ENCODE measurements at places on chromosomes 2 and 18.

DNA sequence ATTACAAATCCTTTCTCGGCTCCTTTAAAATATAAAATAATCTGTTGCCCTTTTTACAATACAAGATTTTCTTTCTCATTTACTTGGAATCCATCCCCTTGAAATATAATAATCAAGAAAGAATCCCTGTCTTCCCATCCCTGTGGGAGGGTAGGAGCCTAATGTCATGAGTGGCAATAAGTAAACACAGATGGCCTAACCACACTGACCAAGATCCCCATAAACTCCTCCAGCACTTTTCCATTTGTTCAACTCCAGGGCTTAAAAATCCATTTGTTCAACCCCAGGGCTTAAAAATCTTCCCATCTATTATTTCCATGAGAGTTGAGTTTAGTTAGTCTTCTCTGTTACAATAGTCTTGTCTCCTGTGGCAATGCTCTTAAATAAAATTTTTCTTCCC lies 297.6 kb downstream of the CDH7 start:
- DNase-seq: no peak

DNA sequence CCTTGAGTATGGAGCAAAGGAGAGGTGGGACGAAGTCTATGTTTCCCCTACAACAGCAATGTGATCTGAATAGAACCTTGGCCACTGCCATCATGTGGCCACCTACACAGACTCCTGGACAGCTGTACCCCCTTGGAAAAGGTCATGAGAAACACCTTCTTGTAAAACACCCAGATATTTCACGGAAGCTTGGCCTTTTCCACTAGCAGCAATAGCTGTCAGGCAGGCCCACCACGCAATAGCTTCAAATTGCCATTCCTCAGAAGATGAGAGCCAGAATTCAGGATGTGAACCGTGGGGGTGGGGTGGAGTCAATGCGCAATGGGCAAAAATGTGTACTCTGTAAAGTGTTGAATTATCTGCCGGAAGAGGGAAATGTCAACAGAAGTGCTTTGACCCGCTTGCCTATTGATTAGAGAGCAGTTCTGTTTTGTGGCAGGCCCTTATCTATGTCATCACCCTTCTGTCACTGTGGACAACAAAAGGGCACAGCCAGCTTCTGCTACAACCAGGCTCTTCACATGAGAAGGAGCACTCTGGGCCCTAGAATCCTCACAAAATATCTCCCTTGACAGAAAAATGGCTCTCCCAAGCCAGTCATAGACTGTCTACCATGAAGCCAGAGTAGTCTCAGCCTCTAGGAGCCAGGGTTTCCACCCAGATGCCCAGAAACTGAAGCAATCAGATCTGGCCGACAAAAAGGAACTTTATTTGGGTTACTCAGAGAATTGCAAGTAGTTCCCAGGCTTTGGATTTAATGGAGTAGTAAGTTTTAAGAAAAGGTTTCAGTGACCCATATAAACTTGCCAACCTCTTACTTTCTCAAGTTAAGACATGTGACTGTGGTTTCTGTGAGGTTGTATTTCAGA lies 9.5 kb downstream of the INPP1 start:
- DNase-seq: no peak

DNA sequence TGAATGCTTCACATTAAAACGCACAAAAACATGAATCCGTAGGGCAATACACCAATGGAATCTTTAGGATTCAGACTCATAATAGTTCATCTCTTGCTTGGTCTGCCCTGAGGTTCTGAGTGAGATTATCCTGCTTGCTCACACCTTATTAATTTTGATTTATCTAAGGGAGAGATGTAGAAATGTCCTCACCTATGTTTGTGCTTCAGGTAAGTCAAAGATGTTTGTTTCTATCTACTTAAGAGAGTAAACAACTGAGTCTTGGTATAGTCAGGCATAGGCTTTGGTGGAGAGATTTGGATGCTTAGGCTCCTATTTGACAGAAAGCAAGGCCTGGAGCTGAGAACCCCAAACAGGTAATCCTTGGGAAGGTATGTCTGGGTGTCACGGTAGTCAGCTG lies 231.0 kb upstream of the TNP1 start:
- DNase-seq: no peak

GRCh38 chr2:196309691-196310090 lies 138.3 kb upstream of the STK17B start:
- DNase-seq: no peak

- no peak for DNase-seq
Observed at GRCh38 chr2:159573846-159574606, 42.3 kb downstream of the BAZ2B start.

- no peak for DNase-seq
Observed at GRCh38 chr2:172094294-172095145, 8.2 kb downstream of the DLX2 start.

DNA sequence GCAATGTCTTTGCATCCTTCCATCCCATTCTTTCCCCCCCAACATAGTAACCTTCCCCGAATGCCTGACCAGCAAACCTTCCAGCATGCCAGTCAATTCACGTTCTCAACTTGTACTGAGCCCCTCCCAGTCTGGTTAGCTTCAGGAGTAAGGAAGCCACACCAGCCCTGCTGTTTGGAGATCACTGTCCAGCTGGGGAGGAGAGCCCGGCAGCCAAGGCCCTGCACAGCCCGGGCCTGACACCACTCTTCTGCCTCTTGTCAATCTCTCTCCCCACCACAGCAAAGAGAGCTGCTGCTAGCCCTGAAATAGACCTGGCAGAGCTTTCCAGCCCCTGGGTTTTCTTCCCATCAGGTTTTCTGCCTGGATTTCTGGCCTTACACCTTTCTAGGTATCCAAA lies 185.8 kb upstream of the ID2 start:
- no peak for DNase-seq

DNA sequence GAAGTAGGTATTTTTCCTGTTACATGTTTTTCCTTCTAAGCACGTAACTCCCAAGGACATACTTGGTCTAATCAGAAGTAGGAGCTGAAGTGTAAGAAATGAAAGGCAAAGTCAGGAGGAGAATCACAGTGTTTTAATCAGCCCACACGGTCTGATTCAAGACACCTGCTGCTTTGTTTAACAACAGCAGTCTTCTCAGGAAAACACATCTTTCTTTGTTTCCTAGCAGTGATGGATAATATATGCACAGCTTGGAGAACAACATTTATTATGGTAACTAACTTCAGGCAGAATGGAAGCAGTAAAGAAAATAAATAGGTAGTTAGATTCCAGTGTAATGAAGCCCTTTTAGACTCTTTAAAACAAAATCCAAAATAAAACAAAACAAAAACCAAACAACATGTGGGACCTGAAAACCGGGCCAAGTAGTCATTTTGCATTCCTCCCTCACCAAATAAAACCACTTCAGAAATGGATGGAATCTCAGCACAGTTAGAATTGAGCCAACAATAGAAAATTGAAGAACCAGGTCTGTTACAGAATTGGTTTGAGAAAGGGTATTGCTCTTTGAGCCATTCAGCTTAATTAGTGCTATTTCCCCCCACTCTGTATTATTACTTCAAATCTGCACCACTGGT lies 61.1 kb upstream of the UGP2 start:
- DNase-seq: no peak

DNA sequence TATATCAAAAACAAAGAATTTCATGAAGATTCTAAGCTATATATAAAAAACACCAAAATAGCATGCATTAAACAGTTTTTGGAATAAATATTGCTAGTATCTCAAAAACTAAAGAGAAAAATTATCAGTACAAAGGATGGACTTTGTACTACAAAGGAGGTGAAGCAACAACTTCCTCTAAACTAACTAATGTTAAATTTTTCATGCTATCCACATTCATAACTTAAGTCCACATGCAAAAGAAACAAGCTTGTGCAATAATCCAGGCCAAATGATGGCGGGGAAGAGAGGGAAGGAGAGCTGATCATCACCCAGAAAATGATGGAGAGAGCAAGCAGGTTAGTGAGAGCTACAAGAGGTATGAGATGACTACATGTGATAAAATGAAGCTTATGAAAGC lies 70.1 kb downstream of the KIDINS220 start:
- no peak for DNase-seq

GRCh38 chr2:207066166-207066565 lies 99.6 kb downstream of the KLF7 start:
- DNase-seq: no peak

GRCh38 chr2:223526106-223526505 lies 76.1 kb downstream of the SCG2 start:
- no peak for DNase-seq

DNA sequence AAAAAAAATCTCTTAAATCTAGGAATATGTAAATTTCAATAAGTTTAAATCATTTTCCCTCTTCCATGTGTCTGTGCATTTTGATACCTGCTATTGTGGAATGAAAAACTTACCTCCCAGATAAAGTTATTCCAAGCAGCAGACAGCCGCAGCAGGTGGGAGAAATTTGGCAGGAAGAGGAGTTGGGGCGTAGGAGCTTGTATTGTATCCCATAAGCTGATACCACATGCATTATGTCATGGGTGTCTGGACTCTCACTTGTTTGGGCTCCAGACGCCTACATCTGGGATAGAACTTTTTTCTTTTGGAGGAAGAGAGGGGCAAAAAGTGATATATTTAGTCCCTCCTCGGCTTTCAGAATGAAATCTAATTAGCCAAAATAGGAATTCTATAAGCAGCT lies 59.3 kb upstream of the TCF4 start:
- DNase-seq: no peak

- DNase-seq: no peak
Observed at GRCh38 chr2:16179701-16180416, 239.5 kb downstream of the MYCN start.

GRCh38 chr18:11146238-11146946 lies 3.0 kb downstream of the PIEZO2 start:
- no peak for DNase-seq

DNA sequence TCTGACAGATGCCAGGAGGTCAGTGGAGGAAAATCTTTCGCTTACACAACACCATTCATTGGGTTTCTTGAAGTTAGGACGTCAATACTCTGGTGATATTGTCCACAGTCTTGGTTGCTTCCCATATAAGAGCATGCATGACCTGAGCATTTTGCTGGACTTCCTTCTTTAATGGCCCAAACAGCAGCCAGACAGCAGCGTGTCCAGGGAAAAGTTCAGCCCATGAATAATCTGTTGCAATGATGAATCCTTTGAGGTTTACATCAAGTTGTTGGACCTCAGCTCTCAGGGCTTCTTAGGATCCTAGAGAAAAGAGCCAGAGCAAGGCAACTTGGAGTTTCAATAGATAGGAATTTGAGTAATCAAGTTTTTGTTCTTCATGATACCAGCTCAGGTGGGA lies 155.6 kb upstream of the MGAT5 start:
- DNase-seq: no peak

GRCh38 chr2:22991844-22992243 lies 393.1 kb upstream of the KLHL29 start:
- no peak for DNase-seq

DNA sequence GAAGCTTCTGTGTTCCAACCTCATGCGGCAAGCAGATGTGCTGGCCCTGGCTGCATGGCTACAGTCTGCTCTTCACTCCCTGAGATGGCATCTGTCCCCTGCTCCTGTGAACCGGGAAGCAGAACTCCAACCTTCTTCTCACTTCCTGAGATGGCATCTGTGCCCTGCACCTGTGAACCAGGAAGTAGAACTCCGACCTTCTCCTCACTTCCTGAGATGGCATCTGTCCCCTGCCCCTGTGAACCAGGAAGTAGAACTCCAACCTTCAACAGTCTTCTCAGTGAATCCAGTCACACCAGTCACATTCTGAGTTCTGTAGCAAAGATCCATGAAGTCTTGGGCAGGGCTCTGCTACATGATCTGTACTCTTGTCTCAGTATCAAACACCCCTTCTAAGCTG lies 887.2 kb upstream of the KLHL29 start:
- DNase-seq: no peak

DNA sequence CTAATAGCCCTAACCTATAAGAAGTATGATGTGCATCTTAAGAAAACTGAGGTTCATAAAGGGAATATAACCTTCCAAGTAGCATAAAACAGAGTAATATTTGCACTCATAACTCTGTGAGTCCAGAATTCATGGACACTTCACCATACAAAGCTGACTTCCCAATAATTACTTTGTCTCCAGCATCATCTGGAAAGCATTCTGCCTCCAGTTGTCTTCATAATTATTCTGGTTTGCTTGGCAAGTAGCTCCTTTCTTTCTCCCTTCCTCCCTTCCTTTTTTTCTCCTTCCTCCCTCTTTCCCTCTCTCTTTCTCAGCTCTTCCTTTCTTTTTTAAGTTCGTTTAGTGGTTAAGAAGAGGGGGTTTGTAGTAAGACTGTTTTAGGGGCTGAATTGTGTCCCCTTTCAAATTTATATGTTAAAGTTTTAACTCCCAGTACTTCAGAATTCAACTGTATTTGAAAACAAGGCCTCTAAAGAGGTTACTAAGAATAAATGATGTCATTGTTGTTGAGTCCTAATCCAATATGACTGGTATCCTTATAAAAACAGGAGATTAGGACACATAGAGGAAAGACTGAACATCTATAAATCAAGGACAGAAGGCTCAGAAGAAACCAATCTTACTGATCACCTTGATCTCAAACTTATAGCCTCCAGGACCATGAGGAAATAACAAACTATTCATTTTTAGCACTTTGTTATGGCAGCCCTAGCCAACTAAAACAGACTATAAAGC lies 28.9 kb downstream of the TFPI start:
- no peak for DNase-seq

DNA sequence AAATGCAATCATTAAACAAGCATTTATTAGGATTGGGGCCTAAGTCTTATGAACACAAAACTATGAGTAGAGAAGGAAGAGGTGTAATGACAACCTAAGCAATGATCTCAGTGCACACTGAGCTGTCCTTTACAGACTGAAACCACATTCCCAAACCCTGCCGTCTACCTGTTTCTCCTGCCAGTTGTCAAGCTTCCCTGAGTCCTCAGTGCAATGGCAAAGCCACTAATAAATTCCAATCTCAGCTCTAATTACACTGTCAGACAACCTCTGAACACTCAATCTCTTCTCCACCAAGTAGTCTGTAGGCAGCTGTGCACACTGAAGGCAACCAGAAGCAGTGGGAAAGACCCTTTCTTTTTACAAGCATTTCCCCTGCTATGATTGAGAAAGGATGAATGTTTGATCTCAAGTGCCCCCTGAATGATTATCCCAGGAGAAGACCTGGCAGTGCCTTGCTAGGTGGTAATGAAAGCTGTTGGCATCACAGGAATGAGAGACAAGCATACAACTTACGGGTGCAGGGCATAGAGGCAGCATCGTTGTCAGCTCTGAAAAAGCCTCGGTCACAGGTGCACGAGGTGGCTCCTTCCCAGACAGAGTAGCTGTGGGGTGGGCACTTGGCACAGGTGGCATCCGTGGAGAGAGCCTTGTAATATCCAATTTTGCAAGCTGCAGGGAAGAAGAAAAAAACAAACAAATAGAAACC lies 71.4 kb downstream of the EPHA4 start:
- DNase-seq: no peak

GRCh38 chr18:72342933-72343332 lies 201.2 kb downstream of the CBLN2 start:
- DNase-seq: no peak

GRCh38 chr2:152062125-152063091 lies 36.4 kb downstream of the CACNB4 start:
- DNase-seq: no peak

GRCh38 chr2:61438670-61439069 lies 32.2 kb downstream of the USP34 start:
- DNase-seq: no peak

Measured in stimulated activated CD8-positive, alpha-beta memory T cell treated with anti-CD3 and anti-CD28 coated beads, Interleukin-15, amount 100 ng/mL, for 24 hours (primary cell).